NCI-H345 (cell line): ENCODE measurements at places on chromosomes 7 and 10.

DNA sequence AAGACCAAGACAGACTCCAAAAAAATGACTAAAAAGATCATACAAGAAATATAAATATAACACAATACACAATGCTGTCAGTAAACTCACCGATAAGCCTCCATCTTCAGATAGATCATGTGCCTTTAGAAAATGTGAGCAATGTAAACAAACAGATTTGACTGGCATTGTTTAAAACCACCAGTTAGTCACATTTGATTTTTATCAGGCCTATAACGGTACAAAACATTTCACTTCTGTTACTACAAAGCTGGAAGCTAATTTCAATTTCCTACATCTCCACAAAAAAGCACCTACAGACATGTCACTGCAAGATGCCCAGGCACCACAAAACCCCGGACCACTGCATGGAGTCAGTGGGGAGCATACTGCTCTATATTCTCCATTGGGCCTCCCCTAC, 18.9 kb downstream of the SGMS1 start:
- DNase-seq: no peak

GRCh38 chr10:78830976-78831375, 237.8 kb upstream of the ZMIZ1 start:
- DNase-seq: no peak

DNA sequence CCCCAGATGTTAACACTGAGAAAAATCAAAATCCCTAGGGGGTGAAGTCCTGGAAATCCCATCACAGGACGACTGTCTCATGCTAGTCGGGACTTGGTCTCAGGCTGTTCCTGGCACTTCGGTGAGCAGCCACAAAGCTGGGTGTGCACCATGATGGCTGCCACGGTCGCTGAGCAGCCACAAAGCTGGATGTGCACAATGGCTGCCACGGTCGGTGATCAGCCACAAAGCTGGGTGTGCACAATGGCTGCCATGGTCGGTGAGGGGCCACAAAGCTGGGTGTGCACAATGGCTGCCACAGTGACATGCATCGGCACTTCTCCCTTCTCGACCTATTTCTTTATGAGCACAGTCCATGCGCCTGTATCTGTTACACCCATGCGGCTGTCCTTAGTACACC, 505.1 kb downstream of the TCERG1L start:
- DNase-seq: no peak

- no peak for DNase-seq
Observed at GRCh38 chr10:79149662-79150443, 81.1 kb downstream of the ZMIZ1 start.

DNA sequence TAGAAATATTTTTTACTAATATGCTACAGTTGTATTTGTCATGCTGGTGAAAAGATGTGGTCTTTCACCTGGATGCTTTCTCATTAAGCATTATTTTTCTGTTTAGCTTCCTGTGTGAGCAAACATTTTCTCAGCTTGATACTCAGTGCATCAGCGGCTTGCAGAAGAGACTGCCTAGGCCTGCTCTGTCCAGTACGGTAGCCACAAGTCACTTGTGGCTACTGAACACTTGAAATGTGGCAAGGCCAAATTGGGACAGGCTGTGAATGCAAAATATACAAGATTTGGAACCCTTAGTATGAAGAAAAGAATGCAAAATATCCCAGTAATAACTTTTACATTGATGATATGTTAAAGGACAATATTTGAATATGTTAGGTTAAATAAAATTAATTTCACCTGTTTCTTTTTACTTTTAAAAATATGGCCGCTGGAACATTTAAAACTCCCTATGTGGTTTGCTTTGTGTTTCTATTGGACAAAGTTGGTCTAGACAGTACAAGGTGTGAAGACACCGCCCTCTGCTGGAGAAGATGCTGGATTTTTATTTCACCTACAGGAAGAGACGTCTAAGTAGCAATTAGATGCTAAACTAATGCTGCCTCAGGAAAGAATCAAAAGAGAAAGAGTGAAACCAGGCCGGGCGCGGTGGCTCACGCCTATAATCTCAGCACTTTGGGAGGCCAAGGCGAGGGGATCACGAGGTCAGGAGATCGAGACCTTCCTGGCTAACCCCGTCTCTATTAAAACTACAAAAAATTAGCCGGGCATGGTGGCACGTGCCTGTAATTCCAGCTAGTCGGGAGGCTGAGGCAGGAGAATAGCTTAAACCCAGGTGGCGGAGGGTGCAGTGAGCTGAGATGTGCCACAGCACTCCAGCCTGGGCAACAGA, 5.3 kb downstream of the SRGN start:
- DNase-seq: peak; percentile 53

DNA sequence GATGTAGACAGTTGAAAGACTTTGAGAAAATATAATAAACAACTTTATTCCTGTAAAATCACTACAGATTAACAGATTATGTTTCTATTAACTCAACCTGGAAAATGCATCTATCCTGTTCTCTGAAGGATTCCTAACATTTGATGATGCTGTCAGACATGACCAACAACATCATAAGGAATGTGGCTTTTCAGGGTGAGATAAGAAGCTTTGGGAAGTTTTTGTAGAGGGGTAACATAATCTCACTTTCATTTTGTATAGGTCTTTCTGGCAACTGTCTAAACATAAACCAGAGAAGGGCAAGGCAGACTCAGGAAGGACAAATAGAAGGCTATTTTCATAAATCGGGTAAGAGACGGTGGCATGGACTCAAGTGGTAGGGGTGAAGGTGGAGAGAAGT, 112.2 kb downstream of the TES start:
- DNase-seq: no peak

DNA sequence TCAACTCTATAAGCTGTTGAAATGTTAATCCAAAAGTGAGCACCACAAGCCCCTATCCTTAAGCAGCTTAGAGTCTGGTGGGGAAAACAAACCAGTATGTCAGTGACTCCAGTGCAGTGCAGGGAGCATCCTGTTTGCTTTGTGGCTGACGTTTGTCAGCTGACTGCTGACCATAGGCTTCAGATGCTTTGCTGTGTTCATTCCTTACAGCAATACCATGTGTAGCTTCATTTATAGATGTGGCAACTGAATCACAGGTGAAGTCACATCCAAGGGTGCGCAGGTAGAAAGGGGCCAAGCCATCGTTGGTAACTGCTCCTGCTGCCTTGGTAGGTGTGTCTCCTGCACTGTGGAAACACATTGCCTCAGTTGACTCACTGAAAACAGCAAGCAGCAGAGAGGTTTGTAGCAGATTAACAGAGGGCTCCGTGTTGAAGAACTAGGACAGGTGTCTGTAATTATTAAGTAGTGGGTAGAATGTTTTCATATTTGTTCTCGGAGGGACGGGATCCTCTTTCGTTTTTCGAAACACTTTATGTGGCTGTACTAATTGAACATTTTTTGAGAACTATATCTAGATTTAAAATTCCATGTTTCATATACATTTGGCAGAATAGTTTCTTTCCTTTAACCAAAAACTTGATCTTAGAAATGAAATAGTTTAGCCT, 2.0 kb downstream of the INSIG1 start:
- no peak for DNase-seq

GRCh38 chr10:61812920-61813319, 88.6 kb upstream of the ARID5B start:
- no peak for DNase-seq

DNA sequence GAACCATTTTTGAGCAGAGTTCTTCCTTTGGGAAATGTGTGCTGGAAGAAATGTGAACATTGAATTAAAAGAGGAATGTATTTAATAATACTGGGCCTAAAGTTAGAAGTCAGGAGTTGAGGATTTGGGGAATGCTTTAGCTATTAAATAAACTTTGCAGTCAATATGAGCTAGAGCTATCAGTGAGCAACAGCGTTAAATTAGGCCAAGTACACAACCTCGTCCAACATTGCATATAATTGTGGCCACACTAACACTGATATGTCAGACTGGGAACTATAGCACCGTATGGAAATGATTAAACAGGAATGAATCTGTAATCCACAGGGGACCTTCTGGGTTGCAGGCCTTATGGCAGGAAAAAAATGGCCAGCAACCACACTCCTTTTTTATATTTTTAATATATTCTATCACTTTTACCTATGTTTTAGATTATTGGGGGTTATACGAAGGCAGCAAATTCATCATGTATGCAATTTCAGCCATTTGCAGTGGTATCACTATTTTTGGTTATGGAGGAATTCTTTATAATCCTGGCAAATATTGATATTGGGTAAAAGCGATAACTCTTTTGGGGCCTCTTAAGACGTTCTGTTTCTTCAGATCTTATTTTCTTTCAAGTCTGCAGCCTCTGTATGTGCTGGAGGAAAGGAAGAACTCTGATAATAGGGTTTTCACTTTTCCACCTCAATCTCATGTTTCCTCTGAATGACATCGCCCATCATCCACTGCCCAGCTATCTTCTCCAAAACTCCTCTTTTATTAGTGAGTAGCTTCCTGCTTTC, 236.3 kb upstream of the PLXDC2 start:
- no peak for DNase-seq

DNA sequence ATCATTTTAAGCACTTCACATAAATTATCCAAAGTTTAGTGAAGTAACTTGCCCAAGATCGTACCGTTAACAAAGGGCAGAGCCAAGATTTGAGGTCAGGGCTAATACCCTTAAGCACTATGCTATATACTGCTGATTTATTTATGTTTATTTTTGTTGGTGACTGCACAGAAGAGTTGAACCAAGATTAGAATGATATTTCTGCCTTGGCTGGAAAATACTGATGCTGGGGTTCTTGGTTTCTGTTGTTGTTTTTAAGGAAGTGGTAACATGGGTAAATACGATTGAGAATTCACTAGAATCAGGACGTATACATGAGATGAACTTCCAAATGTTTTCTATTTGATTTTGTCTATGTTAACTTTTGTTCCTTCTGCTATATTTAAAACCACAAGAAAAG, 9.3 kb downstream of the ADD3 start:
- no peak for DNase-seq

- DNase-seq: no peak
Observed at GRCh38 chr7:155770241-155770640, 42.0 kb downstream of the SHH start.

- DNase-seq: no peak
Observed at GRCh38 chr7:14446829-14447228, 455.7 kb downstream of the DGKB start.

- DNase-seq: peak; percentile 76
Observed at GRCh38 chr7:143008007-143008901, 18.7 kb downstream of the OR9A2 start.

- no peak for DNase-seq
Observed at GRCh38 chr7:130882396-130882795, 148.4 kb upstream of the KLF14 start.

DNA sequence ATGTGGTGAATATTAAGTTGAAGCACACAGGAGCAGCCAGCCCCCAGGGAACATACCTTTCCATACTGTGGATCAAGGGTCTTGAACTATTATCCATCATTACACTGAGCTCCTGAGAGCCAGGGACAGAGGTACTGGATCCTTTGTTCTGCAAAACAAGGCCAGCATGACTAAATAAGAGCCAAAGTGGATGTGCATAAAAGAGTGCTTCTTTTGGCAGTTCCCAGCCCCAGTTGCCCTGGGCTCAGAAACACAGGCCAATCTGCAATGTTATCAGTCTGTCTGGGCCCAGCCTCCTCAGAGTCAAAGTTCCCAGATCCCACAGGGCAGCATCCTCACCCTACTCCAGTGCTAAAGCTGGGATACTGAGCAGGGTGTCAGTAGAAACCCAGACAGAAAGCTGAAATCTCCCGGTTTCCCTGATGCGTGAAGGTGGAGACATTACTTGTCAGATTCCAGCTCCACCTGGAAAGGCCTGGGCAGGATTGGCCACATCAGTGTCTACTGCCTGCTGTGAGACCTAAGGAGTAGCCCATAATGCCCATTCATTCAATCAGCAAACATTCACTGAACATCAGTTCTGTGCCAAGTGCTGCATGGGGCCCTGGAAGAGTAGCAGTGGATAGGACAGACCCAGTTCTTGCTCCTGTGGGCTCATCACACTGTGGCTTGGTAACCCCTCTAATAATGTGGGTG, 342.7 kb downstream of the CXCL12 start:
- no peak for DNase-seq

- DNase-seq: no peak
Observed at GRCh38 chr10:16945593-16945992, 128.4 kb upstream of the RSU1 start.

DNA sequence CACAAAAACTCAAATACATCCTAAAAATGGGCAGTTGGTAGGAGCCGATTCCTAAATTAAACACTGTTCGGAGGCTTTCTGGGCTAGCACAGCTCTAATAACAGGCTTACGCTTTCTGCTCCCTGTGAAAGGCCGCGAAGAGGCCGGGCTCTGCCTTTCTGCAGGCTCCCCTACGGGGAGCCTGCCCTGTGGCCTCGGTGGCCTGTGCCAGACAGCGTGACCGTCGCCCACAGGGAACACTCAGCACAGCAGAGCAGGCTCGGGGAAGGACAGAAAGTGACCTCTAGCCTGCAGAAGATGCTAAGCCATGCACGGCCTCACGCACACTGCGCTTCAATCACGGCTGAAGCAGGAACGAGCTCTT, 64.2 kb downstream of the DIP2C start:
- DNase-seq: no peak

- no peak for DNase-seq
Observed at GRCh38 chr10:48839809-48840679, 99.6 kb downstream of the LRRC18 start.

DNA sequence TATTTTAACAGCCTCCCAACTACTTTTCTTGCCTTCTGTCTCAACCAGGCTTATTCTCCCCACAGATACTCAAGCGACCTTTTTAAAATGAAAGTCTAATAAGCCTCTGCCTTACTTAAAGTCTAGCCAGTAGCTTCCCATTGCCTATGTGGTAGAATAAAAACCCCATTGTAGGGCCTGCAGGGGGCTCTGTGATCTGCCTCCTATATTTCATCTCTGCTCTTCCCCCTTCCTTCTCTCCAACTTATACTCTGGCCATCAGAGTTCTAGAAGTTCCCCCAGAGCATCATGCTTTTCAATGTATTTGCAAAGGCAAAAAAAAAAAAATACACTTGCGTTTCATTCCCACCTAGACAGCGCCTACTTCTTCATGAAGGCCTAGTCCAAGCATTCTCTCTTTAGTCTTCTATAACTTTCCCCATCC, 167.7 kb upstream of the ADO start:
- no peak for DNase-seq

GRCh38 chr10:122716025-122716424, 16.4 kb upstream of the C10orf120 start:
- no peak for DNase-seq

DNA sequence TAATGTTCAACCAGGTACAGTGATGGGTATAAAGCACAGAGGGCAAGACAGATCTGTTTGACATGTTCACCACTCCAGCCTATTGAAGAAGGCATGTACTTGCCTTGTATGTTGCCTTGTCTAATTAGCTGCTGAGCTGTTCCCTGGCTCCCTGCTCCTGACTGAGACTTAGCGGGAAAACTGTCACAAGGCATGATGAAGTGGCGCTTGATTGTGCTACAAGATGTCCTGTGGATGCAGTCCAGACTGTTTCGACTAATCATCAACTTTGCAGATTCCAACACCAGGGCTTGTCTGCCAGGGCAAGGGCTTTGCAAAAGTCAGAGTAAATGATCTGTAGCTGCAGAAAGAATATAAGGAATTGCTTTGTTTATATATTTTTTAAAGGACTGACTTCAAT, 136.2 kb upstream of the NRBF2 start:
- no peak for DNase-seq

GRCh38 chr7:28144266-28144665, 36.3 kb downstream of the JAZF1 start:
- peak; percentile 47 for DNase-seq
